ENCODE measurements at places on chromosomes 5 and 9.
A peak's percentile ranks its signal among the peaks of the same experiment; 100 is the strongest.

- no peak for DNase-seq
These were observed 13.1 kb downstream of the NR6A1 start for GRCh38 chr9:124758061-124758460.

- no peak for DNase-seq
These were observed 126.5 kb upstream of the TRPC7 start for GRCh38 chr5:136491806-136492205.

DNA sequence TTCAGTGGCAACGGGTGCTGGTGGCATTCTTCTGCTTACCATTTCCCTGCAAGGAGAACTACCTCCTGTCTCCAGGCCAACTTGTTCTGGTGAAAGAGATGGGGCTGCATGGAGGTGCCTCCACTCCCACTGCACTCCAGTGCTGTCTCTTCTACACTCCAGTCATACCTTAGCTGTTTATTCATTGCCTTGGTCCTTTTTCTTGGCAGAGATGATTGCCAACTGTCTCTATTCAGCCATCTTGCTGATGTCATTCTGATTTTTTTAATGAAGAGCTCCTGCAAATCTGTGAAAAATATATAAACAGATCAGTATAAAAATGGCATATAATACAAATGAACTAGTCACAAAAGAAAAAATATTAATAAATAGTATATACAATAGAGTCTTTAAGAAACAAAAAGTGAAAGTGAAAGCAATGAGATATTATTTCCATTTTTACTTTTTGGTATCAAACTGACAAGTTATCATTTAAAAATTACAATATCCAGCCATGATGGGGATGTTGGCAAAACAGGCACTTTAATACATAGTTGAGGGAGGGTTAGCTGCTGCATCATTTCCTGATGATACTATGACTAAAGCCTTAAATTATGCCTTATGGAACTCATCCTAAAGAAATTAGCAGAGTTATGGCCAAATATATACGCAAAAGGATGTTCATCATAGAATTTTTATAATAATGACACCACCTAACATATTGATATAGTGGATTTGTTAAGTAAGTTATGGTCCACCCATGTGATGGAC, 109.4 kb downstream of the CARTPT start:
- no peak for DNase-seq

DNA sequence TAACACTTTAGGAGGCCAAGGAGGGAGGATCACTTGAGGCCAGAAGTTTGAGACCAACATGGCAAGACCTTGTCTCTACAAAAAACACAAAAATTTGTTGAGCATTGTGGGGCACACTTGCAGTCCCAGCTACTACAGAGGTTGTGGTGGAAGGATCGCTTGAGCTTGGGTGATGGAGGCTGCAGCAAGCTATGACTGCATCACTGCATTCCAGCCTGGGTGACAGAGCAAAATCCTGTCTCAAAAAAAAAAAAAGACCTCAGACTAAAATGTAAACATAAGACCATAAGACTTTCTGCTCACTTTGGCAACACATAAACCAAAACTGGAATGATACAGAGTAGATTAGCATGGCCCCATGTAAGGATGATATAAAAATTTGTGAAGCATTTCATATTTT, 24.6 kb upstream of the NANS start:
- DNase-seq = no peak

GRCh38 chr5:124546643-124547042, 199.8 kb downstream of the ZNF608 start:
- DNase-seq = no peak

DNA sequence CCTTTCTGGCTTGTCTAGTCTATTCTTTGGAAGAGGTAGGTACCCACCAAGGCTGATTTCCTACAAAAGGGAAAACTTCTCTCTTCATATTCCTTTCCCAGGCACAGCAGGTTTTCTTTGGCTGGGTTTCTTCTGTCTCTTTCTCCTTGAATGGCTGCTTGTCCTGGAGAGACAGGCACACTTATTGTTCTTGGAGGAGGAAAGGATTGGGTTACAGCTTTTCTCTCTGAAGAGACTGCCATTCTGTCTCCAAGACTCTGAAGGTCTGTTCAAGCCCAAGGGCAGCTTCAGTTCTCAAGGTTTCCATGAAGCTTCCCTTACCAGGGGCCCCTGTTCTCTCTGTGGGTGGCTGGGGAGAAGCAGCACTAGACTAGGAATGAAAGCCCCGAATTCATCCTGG, 33.9 kb downstream of the ACTBL2 start:
- DNase-seq = no peak

GRCh38 chr9:137837345-137838278, 40.0 kb upstream of the CACNA1B start:
- no peak for DNase-seq

DNA sequence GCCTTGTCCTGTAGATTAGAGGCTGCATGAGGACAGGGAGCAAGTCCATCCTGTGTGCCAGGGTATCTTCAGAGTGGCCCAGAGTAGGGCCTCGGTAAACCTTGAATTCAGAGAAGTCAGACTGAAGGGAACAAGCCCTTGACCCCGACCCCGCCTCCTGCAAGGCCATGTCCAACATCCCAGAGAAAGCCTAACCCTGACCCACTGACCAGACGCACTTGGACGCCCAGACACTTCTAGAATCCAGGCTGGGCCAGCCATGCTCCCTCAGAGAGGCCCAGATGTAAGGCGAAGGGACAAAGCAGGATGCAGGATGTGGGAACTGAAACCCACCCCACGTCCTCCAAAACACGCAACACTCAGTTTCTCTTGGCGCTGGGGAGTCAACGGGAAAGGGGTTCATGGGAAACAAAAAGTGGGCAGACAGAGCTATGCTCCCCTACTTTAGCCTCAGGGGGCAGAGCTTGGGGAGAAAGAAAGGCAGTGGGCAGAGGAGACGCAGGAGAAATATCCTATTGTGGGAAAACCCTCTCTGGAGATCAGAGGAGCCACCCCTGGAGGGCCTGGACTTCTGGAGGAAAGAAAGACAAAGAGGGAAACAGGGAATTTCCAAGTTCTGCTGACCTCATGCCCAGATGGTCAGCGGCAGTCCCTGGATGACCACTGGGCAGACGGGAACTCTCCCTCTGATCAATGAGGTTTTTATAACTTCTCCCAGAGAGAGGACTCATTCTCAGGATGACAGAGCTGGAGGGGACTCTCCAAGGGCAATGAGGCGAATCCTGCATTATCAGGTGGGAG, 13.0 kb downstream of the TNIP1 start:
- DNase-seq = no peak

GRCh38 chr5:168292786-168293696, 1.6 kb downstream of the WWC1 start:
- DNase-seq = no peak

DNA sequence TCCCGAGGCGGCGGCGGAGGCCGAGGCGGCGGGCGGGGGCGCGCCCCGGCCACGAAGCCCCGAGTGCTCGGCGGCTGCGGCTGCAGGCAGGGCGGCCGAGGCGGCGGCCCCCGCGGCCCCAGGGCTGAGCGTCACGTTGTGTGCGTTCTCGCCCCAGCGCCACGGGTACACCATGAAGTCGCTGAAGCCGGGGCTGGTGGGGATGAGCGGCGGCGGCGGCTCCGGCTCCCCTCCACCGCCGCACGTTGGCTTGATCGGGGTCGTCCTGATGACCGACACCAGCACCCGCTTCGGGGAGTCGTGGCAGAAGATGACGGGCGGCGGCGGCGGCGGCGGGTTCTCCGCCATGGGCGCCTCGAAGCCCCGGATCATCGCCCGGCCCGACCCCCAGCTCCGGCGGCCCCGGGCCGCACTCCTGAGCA, 498 bp downstream of the ZNF367 start:
- no peak for DNase-seq

DNA sequence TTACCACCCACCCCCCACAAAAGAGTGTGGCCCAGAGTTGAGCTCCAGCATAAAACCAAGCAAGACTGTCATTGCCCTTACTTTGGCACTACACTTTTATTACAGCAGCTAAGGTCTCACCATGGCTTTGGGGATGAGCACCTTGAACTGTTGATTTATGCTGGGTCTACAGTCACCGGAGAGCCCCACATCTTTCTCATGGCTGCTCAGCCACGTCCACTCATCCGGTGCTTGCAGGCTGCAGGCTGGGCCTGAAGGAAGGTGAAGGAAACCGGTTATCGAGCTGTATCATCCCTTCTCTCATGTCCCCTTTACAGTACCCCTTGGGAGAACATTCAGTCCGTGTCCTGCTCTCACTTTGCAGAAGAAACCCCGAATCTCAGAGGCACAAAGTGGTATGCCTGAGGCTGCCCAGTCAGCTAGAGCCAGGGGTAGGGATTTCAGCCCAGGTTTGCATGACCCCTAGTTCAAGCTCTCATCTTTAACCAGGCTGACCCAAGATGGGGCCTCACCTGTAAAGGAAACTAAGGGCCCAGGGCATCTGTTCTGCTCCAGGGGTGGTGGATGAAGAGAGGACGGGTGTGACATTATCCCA, 11.6 kb downstream of the TMOD1 start:
- DNase-seq = no peak

GRCh38 chr9:114830546-114830945, 24.7 kb upstream of the TNFSF15 start:
- no peak for DNase-seq

- no peak for DNase-seq
These were observed 18.4 kb upstream of the GBGT1 start for GRCh38 chr9:133182151-133182550.

DNA sequence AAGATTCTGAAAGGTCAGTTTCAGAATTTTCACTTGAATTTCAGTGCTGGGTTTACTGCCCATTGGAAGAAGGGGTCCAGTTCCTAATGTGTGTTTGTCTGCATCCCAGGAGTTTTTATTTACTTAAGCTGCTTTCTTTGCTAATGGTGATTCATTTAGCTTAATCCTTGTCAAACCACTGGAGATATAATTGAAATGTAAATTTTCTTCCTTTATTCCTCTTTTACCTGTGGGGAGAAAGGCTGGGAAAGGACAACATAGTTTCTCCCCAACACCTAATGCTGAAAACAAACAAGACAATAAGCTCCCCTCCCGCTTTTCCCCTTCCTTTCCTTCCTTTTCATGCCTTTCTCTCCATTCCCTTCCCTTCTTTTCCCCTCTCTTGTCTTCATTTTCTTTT, 185.8 kb downstream of the KCTD16 start:
- DNase-seq = no peak

GRCh38 chr5:75558981-75559632, 47.4 kb downstream of the POLK start:
- no peak for DNase-seq

GRCh38 chr9:113931140-113931539, 55.0 kb downstream of the ZNF618 start:
- DNase-seq = no peak

- DNase-seq = no peak
These were observed 67.3 kb downstream of the NPR3 start for GRCh38 chr5:32778403-32778802.

GRCh38 chr5:59893429-59894227, at the start of gene PDE4D:
PDE4D (minus strand) TSS chr5:59893726.
- DNase-seq = no peak

DNA sequence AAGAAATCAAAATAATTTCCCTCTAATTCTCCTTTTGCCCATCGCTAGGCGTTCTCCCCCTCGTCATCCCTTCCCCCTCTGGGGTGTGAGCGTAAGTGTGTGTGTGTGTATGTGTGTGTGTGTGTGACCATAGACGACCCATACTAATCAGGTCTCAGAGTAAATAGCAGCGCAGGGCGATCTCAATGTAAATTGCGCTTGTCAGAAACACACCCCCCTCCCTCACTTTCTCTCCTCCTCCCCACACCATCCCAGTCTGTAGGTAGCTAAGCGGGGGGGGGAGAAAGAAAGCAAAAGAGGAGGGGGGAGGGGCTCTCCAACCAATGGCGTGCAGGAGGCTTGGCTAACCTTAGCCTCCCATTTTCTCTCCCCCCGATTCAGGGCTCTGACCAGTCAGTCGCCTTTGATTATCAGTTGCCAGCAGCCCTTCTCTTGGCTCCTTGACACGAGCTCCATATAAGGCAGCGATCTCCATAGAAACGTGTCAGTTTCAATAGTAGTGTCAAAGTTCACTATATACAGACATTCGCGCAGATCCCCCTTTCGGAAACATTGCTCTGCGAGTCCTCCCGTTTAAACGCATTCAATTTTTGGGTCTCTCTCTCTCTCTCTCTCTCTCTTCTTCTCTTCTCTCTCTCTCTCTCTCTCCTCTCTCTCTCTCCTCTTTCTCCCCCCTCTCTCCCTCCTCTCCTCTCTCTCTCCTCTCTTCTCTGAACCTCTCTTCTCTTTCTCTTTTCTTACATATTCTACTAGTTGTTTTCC, at the start of gene NR2F1:
Gene NR2F1, plus strand, starts transcription at position 546 of the 762 bp plus-strand sequence. CDS start 1,802 bp downstream, outside the sequence.
- peak; percentile 99 for DNase-seq

DNA sequence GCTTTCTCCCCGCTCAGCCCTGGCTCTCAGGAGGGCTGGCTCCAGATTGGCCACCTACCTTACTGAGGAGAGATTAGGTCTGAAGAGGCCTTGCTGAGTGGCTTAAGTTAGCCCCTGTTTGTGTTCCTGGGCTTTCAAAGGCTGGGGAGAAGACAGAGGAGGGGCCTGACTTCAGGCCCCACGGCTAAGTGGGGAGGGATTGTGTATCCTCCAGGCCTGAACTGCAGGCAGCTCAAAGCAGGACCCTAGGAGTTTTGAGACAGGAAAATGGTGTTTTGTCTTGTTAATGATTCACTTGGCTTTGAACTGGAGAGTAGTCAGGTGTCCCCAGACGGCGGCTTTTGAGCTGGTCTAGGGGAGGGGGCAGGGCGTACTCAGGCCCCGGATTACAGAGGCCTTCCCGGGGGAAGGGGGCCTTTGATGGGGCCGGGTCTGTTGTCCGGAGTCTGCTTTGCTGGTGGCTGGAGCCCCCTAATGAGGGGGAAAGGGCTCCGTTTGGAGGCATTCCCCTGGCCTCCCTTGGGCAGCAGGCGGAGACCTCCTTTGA, 162.0 kb upstream of the SMIM23 start:
- no peak for DNase-seq

DNA sequence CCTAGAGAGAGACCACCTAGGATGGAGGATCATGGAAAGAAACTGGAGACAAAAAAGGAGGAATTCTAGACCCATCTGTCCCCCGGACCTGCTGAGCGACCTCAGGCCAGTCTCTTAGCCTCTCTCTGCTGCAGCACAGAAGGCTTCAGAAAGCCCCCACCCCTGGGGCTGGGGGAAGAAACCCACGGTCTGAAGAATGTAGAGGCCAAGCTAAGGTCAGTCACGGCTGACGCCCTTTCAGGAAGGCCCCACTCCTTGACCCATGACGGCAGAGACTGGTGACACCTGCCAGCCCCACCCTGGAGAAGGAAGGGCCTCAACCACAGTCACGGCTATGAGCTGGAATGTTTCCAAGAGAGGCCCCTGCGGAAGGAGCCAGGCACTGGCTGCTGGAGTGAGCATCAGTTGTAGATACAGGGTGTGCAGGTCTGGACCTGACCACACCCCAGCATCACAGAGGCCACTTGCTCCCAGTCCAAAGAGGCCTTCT, 120.5 kb upstream of the BOD1 start:
- no peak for DNase-seq

Data from SW 1271 (cell line).